ENCODE measurements at places on chromosomes 3 and 15.

GRCh38 chr3:170565495-170565894 is 20.4 kb downstream of the SLC7A14 start:
- DNase-seq = no peak

- no peak for DNase-seq
Observed at GRCh38 chr3:514192-514591, 317.6 kb downstream of the CHL1 start.

DNA sequence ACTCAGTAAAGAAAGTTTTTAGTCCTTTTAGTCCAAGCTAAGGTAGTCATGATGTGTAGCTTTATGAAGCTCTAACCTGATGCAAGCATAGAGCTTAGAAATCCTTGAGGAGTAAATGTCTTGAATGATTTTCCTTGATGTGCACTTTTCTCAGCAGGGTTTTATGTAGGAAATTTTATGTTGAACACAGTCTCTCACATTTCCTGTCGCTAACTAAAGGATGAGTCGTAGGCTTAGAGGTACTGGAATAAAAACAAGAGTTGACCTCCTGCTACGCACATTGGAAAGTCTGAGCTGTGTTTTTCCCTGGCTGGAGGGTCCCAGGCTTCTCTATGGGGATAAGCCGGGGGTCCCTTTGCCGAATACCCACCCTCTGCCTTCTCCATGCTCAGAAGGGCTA is 34.7 kb upstream of the ZPLD1 start:
- no peak for DNase-seq

GRCh38 chr3:175526609-175527280 is 667.6 kb downstream of the NAALADL2 start:
- no peak for DNase-seq

DNA sequence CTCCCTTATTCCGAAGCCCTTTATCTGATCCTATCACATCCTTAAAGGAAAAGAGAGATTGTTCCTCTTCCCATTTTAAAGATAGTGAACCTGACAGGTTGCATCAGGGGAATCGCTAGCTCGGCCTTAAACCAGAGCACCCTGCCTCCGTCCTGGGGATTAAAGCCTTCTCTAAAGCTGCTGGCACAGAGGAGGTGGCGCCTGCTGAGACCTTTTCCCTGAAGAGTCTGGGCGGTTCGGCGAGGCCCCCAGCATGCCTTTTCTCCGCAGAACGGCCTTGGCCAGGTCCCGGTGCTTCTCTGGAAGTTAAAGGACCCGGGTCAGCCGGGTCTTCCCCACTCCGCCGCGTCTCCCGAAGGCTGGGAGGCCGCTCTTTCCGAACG is 593 bp downstream of the FAM219B start:
- DNase-seq = no peak

DNA sequence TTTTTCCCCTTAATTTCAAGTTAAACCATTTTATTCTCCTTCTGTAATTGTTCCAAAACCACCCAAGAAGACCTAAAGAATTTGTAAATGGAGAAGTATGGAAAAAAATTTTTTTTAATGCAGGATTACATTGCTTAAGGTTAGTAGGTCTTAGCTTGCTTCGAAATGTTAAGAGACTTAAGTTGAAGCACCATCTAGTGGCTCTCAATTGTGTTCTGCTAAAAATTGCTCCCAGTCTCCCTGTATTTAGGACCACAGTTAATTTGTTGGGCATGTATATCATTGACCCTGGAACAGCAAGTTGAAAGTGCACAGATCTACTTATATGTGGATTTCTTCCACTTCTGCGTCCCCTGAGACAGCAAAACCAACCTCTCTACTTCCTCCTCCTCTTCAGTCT is 32.4 kb downstream of the CD200R1L start:
- no peak for DNase-seq
